NCI-H526 treated with DMSO at 0.1 percent for 48 hours (cell line): ENCODE measurements at places on chromosomes 5 and 9.

DNA sequence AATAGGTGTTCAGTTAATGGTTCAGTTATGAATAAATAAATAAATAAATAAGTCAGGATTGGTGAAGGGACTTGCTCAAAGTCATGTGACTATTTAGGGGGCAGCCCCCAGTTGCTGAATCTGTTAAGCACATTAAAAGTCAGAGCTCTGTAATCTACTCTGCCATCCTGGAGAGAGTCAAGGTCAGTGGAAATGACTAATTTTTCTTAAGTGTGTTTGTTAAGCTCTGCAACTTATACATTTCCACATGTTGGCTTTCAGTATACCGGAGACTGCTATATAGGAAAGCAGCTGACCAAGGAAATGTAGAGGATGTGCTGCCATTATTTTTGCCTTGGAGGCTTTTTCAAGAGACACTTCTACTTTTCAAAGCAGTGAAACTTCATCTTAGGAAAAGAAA, 57.9 kb downstream of the KIAA1958 start:
- DNase-seq = no peak

DNA sequence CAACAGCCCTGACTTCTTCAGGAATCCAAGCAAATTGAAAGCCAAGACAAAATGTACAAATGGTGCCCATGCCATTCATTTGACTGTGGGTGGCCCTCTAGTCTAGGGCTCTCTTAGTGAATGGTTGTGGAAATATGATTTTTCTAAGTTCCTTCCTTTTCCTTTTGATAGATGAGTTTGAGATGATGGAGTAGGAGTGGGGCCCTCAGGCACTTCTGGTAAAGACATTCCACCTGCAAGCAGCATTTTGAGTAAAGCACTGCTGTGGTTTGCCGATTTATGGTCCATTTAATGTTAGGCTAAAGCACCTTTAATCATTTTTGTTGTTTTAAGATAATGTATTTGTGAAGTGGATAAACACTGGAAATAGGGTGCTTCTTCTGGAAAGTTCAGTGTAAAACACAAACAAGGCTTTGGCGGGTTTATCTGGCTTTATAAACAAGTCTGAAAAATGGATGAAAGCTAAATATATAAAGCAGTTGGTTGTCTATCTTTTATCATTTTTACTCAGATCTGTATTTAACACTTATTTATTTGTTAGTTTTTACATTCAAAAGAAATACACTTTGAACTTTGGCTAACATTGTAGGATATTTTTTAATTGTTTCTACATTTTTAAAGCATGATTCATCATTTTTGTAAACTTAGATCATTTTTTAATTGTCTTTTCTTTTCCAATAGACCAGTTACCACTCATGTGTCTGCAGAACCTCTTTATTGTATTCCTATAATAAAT, 213.5 kb downstream of the PJA2 start:
- no peak for DNase-seq

DNA sequence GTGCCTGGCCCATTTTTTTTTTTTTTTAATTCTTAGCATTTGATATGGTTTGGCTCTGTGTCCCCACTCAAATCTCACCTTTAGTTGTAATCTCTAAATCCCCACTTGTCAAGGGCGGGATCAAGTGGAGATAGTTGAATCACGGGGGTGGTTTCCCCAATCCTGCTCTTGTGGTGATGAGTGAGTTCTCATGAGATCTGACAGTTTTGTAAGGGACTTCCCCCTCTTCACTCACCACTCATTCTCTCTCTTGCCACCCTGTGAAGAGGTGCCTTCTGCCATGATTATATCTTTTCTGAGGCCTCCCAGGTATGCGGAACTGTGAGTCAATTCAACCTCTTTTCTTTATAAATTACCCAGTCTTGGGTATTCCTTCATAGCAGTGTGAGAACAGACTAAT, 27.2 kb downstream of the NDUFAF2 start:
- no peak for DNase-seq

DNA sequence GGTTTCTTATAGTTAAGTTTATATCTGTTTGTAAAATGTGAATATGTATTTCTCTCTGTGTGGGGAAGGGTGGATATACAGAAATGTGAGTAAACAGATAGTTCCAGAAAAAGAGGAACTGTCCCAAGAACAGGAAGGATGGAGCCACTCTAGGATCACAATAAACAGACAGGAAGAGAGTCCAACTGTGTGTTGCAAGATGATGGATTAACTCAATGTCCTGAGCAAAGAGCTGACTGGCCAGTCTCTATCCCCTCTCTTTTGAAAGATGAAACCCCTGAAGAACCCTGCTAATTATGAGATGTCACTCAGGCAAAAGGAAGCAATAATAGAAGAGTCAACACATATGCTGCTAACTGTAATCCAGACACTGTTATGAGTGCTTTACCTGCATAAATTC, 202.7 kb downstream of the SEMA6A start:
- no peak for DNase-seq

- DNase-seq = no peak
Measured at GRCh38 chr5:76960004-76960625, 7.3 kb downstream of the CRHBP start.

DNA sequence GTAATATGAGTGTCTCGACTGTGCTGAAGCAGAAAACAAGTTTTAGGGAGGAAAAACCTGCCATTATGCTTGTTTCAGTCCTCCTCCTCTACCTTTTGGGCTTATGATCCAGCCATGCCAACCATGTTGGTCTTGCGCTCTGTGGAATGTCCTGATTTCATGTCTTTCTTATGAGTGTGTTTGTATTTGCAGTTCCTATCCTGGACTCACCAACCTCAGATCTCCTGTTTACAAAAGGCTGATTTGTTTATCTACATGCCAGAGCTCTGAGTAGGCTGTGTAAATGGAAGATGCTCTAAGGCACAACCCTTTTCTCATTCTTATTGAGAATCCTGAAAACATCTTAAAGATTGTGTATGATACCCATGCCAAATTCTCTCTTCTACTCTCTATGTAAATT, 138.6 kb downstream of the ARHGEF28 start:
- no peak for DNase-seq
